ENCODE measurements at places on chromosomes 16 and 17. TPM values are rescaled to one million over a fixed set of nuclear protein-coding genes. Genes with fewer than 3 reads are reported as not detected.

GRCh38 chr17:60941028-60941427 is 263.4 kb downstream of the BCAS3 start:
- DNase-seq: no peak

Gene IL34
- total RNA-seq: 1.4 TPM

DNA sequence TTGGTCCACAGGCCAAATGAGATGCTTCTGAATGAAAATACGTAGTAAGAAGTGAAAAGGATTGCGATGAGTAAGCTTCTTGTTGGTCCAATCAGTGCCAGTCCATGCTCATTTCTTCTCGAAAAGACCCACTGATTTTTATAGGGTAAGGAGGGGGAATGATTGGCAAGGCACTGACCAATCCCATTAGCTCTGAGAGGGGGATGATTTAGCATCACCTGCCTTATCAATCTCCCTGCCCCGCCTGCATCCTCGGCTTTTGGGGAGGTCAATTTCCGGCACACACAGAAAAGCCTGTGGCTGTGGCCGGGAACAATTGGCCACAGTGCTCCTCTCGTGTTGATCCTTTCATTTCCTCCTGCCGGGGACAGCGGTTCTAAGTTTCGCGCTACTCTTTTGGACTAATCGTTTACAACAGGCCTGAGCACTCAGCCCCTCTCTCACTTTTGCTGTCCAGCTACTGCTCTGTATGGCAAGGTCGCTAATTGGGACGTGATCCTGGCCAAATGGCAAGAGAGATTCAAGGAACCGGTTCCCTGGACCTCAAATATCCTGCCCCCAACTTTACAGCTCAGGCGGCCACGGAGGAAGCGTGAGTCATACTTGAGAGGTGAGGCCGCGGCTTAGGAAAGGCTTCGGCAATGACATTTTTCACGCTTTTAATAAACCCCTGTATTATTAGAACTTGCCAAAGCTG is 43.1 kb downstream of the TBX4 start:
- no peak for DNase-seq

DNA sequence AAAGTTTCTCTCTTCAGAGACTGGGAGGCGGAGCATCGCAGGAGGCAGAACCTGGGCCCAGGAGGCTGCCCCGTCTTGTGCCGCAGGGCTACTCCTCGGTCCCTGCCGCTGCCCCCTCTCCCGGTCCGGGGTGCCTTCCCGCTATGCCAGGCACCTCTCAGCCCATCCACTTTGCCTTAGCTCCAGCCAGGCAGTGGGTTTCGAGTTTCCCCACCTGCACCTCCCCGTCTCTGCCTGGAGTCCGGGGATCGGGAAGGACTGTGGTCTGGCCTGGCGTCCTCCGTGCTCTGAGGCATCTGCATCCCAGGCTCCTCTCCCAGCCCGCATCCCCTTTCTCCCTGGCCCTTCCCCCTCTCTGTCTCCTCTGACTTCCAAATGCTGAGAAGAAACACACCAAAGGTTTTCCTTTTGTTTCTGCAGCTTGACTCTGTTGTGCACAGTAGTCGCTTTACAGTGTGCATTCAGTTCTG is 26.8 kb upstream of the PIK3R6 start:
- DNase-seq: no peak

DNA sequence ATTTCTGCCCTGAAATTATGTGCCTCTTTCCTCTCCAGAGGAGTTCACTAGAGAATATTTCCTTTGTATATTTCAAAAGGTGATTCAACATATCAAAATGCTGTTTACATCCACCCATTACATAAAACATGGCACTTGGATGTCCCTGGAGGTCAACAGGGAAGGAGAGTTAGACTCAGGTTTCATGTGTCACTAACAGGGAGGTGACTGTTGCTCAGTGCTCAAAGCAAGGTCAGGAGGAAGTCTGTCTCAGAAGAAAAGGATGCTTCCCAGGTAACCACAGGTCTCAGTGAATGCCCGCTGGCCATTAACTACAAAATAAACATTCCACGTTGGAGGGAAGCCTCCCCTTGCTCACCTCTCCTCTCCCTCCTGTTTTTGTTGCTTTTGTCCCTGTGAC is 198.6 kb downstream of the AXIN2 start:
- no peak for DNase-seq

- DNase-seq: no peak
Observed at GRCh38 chr17:82193520-82194220, 19.0 kb downstream of the CCDC57 start.

GRCh38 chr17:82217120-82217529 is 4.5 kb upstream of the CCDC57 start:
- no peak for DNase-seq

- DNase-seq: no peak
Observed at GRCh38 chr17:45784293-45784740, at the start of gene CRHR1. TSS of gene CRHR1 (plus strand) at chr17:45784320. CDS start at chr17:45784545, 225 bp downstream.

GRCh38 chr17:69103557-69104233 is 38.0 kb downstream of the ABCA6 start:
- no peak for DNase-seq

- no peak for DNase-seq
Observed at GRCh38 chr17:47660064-47660492, 10.4 kb downstream of the KPNB1 start.

Gene LGALS9B
- not detected for total RNA-seq

Gene MYH4
- total RNA-seq: not detected

Gene GPRC5C
- 44.2 TPM for total RNA-seq

DNA sequence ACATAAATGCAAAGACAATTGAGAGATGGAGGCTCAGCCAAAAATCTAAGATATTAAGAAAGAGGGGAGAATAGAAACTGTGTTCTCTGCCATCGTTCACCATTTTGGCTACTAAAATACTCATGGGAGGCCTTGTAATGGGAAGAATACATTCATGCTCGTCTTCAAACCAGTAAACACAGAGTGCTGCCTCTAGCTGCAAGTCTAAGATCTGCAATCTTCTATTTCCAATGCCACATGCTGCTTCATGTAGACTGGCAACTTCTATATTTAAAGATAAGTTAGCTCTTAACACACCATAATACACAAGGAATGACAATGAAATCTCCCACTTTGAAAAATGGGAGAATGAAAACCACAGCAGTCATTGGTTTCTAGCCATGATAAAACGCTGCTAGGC is 387.3 kb downstream of the HS3ST3B1 start:
- DNase-seq: no peak

GRCh38 chr16:14011846-14012245 is 59.3 kb upstream of the MRTFB start:
- no peak for DNase-seq

- DNase-seq: no peak
Observed at GRCh38 chr17:76696763-76697701, 13.7 kb downstream of the MXRA7 start.

Gene UBB
- total RNA-seq: 1,270 TPM

Gene XAF1
- total RNA-seq: 4.5 TPM

DNA sequence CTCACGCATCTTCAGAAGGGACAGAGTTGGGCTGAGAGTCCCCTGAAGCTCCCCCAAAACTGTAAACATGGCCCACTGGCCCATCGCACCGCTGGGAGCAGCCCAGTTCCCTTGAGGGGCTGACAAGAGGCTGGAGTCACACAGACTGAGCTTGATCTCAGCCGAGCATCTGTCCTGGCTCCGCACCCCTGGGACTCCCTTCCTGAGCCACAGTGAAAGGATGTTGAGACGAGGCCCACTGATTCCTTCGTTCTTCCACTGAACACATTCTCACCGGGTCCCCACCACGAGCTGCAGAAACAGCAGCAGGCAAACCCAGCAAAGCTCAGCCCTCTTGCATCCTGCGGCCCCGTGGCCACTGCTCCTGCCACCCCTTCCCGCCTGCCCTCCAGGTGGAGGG is 145.9 kb upstream of the CIBAR2 start:
- DNase-seq: no peak

GRCh38 chr16:61842666-61843065 is 193.6 kb downstream of the CDH8 start:
- DNase-seq: no peak

DNA sequence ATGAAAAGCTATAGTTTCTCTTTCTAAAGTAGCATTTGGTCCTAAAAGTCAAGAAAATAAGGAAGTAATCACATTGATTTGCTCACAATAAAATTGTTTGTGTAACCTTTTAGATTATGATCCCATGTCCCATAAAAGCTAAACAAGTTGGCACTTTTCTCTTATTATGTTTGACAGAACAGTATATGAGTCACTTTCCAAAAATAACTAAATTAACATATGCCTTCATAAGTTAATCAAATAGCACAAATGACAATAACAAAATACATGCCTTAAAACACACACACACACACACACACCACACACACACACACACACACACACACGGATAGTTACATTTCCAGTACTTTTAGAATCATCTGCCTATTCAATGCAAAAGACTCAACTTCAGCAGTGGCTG is 2.8 kb downstream of the MED13 start:
- DNase-seq: no peak

- no peak for DNase-seq
Observed at GRCh38 chr17:67554634-67555033, 163.1 kb upstream of the NOL11 start.

- DNase-seq: no peak
Observed at GRCh38 chr16:61820398-61820797, 215.8 kb downstream of the CDH8 start.

Gene ALDH3A1
- total RNA-seq: 0.69 TPM

- DNase-seq: no peak
Observed at GRCh38 chr16:48180868-48181480, 25.2 kb upstream of the ABCC12 start.

GRCh38 chr16:4260360-4260759 is 12.5 kb downstream of the TFAP4 start:
- DNase-seq: no peak

DNA sequence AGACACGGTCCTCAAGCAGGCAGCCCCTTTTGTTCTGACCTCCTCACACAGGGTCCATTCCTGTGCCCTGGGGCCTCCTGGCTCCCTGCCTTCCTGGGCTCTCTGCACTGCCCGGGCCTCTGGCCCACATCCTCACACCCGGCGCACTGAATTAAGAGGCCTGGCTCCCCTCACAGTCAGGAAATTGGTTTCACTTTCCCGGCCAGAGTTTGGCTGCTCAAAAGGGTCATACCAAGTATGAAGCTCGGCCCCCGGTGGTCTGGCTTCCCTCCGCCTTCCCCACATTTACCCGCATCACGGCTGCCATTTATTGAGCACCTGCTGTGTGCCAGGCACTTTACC is 220.0 kb downstream of the NTN1 start:
- DNase-seq: no peak

- no peak for DNase-seq
Observed at GRCh38 chr16:84700446-84701300, 873 bp downstream of the USP10 start.

Gene ABCA6
- 0.79 TPM for total RNA-seq

GRCh38 chr16:47229053-47230050 is 85.6 kb upstream of the NETO2 start:
- DNase-seq: no peak

Gene RAP1GAP2
- total RNA-seq: 8.3 TPM

GRCh38 chr17:1029922-1030644 is 33.2 kb downstream of the TIMM22 start:
- DNase-seq: no peak

GRCh38 chr16:28106467-28107215 is 43.1 kb upstream of the GSG1L start:
- no peak for DNase-seq

Gene SLC6A2
- 0.18 TPM for total RNA-seq

- no peak for DNase-seq
Observed at GRCh38 chr17:13337864-13338371, 263.8 kb downstream of the HS3ST3A1 start.
